ENCODE measurements at places on chromosomes 13 and 19. TPM values are rescaled to one million over a fixed set of nuclear protein-coding genes. Genes with fewer than 3 reads are reported as not detected.

- DNase-seq: peak; percentile 100
Measured at GRCh38 chr13:110869805-110870706, 44.8 kb downstream of the ANKRD10 start.

DNA sequence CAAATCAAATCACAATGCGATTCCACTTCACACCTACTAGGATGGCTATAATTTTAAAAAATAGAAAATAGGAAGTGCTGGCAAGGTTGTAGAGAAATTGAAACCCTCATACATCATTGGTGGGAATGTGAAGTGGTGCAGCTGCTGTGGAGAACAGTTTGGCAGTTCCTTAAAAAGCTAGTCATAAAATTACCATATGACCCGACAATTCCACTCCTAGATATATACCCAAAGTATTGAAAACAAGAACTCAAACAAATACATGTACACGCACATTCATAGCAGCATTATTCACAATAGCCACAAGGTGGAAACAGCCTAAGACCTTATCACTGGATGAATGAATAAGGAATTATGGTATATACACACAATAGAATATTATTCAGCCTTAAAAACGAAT lies 12.0 kb downstream of the HMGB1 start:
- no peak for DNase-seq

DNA sequence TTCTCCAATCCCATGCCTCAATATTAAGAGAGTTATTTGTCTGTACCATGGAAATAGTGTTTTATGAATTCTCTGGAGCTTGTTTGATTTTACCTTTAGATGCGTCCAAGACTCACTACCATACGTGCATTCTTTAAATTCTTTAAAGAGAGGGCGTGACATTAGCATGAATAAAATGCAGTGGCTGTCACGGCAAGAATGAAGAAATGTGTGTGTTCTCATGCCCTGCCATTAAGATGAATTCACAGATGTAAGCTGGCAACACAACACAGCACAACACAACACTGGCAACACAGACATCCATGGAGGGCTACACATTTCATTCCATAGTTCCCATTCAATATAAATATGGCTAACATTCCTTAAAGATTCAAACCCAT lies 213.4 kb downstream of the ENOX1 start:
- peak; percentile 54 for DNase-seq

- DNase-seq: no peak
Measured at GRCh38 chr19:33554821-33555220, 33.2 kb upstream of the PEPD start.

The RPS28 gene
- 220 TPM for total RNA-seq

- peak; percentile 51 for DNase-seq
Measured at GRCh38 chr19:42919757-42920079, 2.0 kb upstream of the PSG6 start.

DNA sequence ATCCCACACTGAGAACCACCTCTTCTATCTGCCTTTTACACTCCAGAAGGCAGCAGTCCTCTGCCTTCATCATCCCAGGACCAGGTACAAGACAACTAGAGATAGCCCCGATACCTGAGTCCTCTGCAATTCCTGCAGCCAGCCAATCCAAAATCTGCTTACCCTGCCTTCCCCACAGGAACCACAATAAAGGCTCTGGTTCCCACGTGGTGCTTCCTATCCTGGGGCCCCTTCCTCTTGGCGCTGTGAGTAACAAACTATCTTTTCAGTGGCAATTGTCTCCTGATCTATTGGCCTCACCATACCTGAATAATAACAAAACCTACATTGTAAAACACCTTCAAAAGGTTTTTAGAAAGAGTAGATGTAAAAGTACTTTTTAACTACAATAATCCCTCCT lies 63.1 kb downstream of the ZDHHC20 start:
- DNase-seq: no peak

DNA sequence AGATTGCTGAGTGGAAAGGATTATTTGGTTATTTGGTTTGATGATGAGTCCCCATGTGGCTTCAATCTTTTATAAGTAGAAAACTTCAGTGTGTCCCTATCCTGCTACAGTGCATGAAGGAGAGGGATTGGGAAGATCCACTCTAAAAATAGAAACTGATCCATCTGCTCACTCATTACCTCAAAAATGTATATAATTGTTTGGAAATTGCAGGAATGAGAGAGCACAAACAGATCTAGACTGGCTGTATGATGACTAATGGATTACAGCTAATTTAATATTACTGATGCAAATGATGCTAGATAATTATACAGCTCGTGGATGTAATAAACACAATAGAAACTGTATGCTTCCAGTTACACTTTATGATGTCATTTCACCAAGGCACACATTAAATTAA lies 625.3 kb upstream of the PRR20A start:
- no peak for DNase-seq
